ENCODE measurements at places on chromosomes 11 and 22.

- no peak for DNase-seq
These were observed 34.7 kb upstream of the WNT7B start for GRCh38 chr22:46011627-46012181.

- no peak for DNase-seq
These were observed 5.4 kb downstream of the PTPMT1 start for GRCh38 chr11:47570651-47571356.

DNA sequence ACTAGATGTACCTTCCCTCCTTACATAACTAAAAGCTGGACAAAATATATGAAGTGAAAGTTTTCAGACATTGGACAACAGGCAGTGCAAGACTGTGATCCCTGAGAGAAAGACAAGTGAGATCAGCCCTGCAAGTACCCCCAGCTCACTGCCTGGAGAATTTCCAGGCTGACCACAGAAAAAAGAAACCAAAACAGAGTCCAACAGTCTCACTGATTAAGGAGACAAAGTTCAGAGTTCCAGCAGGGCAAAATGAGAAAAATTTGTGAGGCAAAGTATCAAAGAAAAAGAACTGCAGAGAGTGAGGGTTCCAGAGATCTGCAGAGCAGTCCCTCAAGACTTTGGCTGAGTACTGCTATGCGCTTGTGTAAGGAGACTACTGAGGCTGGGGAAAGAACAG is 47.3 kb upstream of the TMEM45B start:
- no peak for DNase-seq

DNA sequence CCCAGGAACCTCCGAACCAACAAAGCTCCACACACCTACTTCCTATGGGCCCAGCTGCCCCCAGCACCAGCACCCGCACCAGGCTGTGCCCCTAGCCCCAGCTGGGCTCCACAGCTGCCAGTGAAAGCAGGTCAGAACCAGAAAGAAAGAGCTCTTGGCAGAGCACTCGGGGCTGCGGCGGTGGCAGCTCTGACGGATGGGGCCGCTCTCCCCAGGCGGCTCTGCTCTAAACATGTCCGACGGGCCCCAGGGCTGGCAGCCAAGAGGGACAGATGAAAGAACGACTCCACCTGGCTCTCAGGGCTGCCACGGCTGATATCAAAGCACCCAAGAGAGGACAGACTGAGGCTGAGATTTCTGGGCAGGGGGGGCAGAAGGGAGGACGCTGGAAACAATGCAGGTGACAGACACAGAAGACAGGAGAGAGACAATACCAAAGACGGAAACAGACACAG is 25.7 kb downstream of the LRFN4 start:
- no peak for DNase-seq

GRCh38 chr11:124748481-124749343 is 3.3 kb downstream of the VSIG2 start:
- no peak for DNase-seq

GRCh38 chr11:115961159-115962003 is 457.2 kb upstream of the CADM1 start:
- DNase-seq, result no peak

- no peak for DNase-seq
These were observed 277.3 kb upstream of the FAT3 start for GRCh38 chr11:91947215-91947820.

DNA sequence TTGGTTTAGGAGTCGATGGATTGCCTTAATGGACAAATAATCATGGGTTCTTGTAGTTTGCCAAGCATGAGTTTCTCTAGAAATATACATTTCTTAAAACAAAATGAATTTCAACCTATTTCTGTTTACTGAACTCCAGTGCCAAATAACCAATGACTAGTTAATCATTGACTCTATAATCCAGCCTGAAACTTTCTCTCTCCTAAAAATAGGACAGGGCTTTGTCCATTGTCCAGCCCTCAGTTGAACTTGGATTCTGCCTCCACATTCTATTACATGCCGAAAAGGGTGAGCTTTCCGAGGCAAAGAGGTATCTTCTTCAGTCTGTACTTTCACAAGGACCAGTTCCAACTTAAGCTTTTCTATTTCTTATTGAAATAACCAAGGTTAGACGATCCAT is 23.2 kb upstream of the CAT start:
- DNase-seq, result no peak

DNA sequence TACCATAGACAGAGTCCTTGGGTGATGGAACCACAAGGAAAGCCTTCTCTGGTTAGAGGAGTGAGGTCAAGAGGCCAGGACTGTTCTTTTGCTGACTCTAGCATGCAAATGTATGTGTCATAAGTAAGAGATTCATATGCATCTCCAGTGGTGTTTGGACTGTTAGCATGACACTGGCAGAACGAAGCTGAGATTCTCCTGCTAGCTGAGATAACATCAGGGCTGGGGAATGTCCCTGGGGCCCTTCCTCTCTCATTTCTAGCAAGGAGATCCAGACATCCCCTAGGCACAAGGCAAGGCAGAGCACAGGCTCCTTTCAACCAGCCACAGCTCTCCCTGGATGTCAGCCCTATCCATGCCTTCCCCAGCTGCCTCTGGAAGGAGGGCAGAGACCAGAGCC is 711.3 kb downstream of the OPCML start:
- no peak for DNase-seq

DNA sequence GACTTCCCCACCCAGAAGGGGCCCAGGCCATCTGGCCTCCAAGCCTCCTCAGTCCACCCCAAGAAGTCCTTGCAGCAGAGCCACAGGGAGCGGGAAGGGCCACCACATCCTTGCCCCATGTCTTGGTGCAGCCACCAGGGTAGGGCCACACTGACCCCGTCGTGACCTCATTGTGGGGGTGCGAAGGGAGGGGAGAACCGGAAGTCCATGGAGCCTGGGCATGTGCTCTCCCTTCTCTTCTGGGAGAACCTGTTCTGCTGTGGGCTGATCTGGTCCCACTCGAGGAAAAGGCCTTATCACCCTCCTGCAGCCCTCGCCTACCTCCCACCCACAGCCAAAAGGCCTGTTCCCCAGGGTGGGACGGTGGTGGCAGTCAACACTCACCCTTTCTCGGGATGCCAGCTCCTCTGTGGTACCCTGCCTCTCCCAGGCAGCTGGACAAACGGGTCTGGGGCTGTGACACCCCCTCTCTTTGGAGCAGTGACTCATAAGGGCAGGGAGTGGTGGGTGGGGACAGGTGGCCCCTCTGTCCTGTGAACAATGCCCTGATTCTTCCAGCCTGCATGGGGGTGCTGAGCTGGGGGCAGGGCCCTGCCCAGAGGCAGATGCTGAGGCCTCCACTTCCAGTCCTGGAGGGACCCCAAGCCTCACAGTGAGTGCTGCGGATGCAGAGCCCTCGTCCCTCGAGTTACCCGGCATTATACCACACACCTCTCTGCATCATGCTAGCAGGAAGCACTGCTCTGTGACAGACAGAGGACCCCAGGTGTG is 14.6 kb upstream of the CTSD start:
- DNase-seq, result no peak

DNA sequence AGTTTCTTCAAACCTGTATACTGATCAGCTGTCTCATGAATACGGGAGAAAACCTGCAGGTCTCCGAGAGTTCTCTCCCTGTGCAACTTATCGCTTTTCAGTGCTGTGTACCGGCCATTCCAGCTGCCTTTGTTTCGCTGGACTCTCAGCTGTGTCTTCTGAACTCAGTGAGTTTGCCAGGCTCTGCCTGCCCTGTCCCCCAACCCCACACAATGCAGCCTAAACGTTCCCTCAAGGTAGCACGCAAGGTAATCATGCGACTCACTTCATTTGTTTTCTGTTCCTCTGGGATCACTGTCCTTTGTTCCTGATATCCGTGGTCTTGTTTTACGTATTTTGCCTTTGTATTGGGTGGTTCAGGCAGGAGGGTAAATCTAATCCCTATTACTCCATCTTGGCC is 13.5 kb downstream of the RBM7 start:
- no peak for DNase-seq

GRCh38 chr11:66568124-66568916 is at the start of gene CTSF:
CTSF (minus strand) TSS chr11:66568606; CDS start chr11:66568486, 120 bp downstream.
- DNase-seq, result no peak

- no peak for DNase-seq
These were observed 54.9 kb downstream of the ARFGAP2 start for GRCh38 chr11:47121731-47122130.

DNA sequence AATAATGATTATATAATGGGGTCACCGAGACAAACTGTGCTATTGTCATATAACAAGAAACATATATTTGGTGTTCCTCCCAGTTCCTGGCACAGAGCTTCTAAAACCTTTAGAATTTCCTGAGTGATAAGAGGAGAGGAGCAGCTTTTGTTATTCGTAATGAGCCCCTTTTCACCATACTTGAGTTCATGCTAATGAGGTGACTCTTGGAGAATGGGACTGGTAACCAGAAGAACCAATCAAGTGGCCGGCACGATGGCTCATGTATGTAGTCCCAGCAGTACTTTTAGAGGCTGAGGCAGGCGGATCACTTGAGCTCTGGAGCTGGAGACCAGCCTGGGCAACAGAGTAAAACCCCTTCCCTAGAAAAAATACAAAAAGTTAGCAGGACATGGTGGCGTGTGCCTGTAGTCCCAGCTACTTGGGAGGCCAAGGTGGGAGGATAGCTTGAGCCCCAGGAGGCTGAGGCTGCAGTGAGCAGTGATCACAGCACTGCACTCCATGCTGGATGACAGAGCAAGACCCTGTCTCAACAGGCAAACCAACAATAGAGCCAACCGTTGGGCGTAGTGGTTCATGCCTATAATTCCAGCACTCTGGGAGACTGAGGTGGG is 62.7 kb upstream of the FTH1 start:
- DNase-seq, result no peak

- no peak for DNase-seq
These were observed 293.3 kb upstream of the MPPED2 start for GRCh38 chr11:30879322-30880005.

DNA sequence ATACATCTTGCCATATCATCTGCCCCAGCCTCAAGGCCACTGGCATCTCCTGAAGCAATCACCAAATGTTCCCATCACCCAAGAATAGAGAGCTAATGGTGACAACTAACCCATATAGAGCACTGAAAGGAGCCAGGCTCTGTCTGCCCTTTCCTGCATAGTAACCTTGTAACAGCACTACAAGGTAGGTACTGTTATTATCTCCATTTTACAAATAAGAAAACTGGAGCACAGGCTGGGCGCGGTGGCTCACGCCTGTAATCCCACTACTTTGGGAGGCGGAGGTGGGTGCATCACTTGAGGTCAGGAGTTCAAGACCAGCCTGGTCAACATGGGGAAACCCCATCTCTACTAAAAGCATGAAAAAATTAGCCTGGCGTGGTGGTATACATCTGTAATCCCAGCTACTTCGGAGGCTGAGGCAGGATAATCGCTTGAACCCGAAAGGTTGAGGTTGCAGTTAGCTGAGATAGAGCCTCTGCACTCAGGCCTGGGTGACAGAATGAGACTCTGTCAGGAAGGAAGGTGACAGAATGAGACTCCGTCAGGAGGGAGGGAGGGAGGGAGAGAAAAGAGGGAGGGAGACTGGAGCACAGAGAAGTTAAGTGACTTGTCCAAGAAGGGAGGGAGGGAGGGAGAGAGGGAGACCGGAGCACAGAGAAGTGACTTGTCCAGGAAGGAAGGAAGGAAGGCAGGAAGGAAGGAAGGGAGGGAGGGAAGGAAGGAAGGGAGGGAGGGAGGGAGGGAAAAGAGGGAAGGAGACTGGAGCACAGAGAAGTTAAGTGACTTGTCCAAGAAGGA is 2.2 kb downstream of the SLC35F2 start:
- DNase-seq, result no peak

Data from OCI-LY7 (cell line).